ENCODE measurements at places on chromosomes 13 and 19. TPM values are rescaled to one million over a fixed set of nuclear protein-coding genes. Genes with fewer than 3 reads are reported as not detected.

Gene DZIP1
- total RNA-seq = 29.9 TPM

Gene WDR87
- total RNA-seq = not detected

Gene LGALS7
- total RNA-seq = 26.0 TPM

Gene IL17D
- 1.2 TPM for total RNA-seq

Gene NLRP5
- not detected for total RNA-seq

Gene PGLYRP2
- total RNA-seq = not detected

Gene BCL2L12
- total RNA-seq = 24.6 TPM

Gene MCF2L
- total RNA-seq = not detected

Gene CDX2
- not detected for total RNA-seq

Gene LILRA6
- total RNA-seq = not detected

Gene ANGPTL4
- total RNA-seq = 55.1 TPM

Gene VSTM2B
- not detected for total RNA-seq

Gene CARM1
- total RNA-seq = 47.0 TPM

Gene ZAR1L
- total RNA-seq = not detected

Gene SEMA6B
- 0.35 TPM for total RNA-seq

Gene ZC3H4
- total RNA-seq = 20.0 TPM

All from airway epithelial cell (primary cell).